Stimulated activated naive CD8-positive, alpha-beta T cell treated with anti-CD3 and anti-CD28 coated beads, Interleukin-15, Interleukin-2, amounts not matched to agents 100 U/mL and 50 U/mL, for 24 hours (primary cell): ENCODE measurements at places on chromosomes 12 and 14.

DNA sequence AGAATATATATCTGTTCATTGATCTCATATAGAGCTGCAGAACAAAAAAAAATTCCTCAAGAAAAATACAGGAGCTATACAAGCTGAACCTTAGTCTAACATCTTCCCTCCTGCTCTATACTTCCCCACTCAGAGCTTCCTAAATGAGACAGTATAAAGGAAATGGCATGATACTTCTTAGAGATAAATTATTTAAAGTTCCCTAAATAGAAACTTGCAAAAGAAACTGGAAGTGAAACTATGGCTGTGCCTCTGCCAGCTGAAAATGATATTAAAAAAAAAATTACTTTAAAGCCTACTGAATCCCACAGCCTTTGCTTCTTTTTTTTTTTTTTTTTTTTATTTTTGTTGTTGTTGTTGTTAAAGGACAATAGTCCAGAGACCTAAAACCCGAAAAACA, 11.6 kb upstream of the NEK9 start:
- no peak for DNase-seq

DNA sequence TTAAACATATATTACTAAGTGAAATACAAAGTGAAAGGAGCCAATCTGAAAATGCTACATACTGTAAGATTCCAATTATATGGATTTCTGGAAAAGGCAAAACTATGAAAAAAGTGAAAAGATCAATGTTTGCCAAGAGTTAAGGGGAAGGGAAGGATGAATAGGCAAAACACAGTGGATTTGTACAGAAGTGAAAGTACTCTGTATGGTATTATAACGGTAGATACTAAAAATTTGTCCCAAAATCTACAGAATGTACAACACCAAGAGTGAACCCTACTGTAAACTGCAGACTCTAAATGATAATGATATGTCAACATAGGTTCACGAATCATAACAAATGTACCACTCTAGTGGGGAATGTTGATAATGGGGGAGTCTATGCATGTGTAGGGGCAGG, 17.8 kb downstream of the EEA1 start:
- no peak for DNase-seq

DNA sequence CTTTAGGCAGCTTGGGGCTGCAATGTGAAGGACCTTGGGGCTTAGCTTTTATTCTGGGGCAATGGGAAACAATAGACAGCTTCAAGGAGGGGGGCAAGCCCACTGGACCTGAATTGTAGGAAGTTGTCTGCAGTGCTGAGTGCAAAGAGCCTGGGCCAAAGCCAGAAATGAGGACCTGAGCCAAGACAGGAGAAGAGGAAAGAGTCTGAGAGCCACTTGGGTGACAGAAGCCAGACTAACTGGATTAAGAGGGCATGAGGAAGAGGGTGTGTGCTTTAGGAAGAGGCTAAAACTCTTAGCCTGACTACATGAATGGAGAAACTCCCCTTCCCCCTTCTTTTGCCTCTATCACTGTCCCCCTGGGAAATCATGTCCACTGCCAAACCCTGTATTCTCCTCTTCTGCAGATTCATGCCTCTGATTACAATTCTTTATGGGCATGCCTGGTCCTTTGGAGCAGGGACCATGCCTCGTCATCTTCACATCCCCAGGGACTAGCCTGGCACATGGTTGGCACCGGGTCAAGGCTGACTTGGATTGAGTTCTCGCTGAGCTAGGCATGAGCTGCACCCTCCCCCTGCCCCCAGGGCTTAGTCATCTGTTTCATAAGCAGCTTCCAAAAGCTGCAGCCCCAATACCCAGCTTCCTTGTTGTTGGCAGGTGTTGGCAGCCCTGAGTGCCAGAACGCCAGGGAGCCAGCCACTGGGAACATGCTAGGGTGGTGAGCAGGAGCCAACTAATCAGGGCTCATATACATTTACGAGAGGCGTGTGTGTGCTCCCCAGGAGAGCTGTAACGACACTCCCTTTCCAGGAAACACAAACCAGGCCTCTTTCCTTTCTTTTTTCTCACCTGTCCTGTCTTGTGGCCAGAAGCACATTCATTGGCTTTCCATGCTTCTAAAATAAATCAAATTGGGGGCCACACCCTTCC, 27.7 kb upstream of the JDP2 start:
- peak; percentile 9 for DNase-seq

GRCh38 chr14:90534091-90534837, 137.4 kb downstream of the CALM1 start:
- no peak for DNase-seq

GRCh38 chr12:68806488-68807237, 1.3 kb upstream of the MDM2 start:
- no peak for DNase-seq

DNA sequence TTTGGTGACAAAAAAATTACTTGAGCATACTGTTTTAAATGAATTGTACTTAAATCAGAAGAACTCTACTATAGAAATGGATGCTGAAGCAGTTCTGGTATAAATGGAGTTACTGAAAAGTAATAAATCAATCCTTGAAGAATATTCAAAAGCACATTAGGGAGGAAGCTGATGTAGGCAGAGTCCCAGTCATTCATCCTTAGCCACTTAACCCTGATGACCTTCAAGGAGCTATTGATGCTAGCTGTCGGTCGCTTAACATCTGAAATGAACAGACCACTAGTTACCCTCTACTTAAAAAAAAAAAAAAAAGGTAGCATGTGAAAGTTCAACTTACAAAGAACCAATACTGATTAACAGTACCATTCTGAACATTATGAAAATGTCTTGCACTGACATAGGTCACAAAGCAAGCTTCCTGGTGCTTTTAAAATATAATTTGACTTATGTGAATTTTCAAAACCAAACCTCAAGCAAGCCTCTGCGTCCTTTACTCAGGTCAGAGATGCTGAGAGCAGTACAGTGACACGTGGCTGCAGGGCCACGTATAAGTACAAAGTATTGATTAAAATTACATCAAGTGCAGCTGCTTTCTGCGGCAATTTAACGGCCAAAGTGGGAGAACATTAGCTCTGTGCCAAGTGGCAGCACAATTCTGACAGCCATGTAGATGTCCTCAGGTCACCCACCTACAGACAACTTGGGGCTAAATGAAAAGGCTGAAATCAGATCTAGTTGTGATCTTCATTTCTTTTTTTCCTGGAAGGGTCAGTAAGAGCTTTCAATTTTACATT, 18.1 kb downstream of the PPM1H start:
- DNase-seq = no peak

DNA sequence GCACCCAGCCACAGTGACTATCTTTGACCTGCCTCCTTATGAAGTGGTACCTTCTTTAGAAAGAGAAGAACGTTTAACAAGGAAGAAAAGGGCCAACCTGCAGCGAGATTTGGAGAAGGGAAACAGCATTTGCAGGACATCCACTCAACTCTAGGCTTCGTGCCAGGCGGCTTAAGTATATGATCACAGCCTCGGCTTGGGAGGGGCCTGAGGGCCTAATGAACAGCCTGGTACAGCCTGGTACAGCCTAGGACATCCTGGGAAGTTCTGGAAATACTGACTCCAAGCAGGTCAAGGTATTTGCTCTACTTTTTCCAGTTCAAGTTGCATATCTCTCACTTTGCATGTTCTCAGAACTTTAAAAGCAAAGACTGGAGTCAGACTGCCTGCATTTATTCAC, 16.1 kb downstream of the HCAR2 start:
- DNase-seq = no peak

DNA sequence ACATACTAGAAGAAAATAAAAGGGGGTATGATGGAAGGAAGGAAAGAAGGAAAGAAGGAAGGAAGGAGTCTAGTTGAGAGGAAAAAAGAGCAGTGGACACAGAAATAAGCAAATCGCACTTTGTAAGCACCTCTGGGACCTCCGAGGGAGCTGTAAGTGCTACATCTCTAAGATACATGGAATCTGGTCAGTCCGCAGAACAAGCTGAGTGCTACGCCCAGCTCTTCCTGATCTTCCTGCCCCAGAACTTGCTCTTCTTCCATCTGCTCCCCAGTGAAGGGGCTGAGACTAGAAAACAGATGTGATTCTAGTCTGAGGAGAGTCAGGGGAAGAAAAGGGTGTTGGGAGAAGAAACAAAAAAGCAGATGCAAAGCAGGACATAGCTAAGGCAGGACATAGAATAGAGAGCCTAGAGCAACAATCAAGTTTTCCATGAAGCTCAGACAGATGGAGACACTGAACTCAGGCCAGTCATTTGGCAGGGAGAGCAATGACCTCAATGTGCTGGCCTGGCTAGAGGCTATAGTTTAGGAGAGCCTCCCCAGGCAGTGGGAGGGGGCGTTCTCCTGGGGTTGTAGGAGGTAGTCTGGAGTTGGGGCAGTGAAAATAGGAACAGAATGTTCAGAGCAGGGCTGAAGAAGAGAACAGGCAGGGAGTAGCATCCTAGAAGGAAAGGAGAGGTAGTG, 1.7 kb upstream of the MFAP5 start:
- DNase-seq = no peak

- peak; percentile 32 for DNase-seq
Observed at GRCh38 chr12:1630133-1630826, 1.2 kb downstream of the WNT5B start.

- DNase-seq = no peak
Observed at GRCh38 chr12:20248646-20249045, 119.7 kb upstream of the PDE3A start.

DNA sequence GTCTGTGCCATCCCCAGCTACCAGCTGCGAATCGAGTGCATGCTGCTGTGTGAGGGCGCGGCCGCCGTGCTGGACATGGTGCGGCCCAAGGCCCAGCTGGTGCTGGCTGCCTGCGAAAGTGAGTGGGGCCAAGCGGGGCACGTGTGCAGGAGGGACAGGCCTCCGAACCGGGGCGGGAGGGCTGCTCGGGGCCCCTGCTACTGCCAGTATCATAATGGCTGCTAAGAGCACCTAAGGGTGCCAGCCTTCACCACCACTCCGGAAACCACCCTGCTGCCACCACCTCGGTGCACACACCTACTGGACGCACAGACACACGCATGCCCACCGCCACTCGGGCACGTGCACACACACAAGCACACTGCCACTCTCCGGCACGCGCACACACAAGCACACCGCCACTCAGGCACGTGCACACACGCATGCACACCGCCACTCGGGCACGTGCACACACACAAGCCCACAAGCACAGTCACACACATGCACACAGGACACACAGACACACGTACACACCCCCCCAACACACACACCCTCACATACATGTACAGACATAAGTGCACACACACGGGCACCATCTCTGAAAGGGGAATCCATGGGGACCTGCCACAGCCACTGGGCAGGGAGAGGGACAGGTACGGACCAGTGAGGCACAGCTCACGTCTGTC, 13.8 kb upstream of the ADSS1 start:
- DNase-seq = no peak

GRCh38 chr12:120710805-120711296, 593 bp downstream of the UNC119B start:
- DNase-seq = peak; percentile 52

GRCh38 chr14:23481362-23481970, 12.0 kb downstream of the NGDN start:
- no peak for DNase-seq

DNA sequence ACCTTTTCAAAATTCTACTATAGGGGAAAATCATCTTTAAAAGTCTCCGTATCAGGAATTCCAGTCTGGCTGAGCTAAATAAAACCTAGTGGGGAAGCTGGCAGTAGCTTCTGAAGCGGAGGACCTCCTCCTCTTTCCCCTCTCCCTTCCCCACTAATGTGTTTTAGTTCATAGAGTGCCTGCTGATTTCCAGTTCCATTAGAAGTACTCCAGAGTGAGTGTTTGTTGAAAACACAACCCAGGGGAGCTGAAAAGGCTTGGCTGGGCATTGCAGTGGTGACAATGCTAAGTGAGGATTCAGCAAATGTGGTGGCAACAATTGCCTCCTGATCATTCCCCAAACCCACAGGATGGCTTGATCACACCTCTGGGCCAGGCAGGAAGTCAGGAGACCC, 144.2 kb upstream of the FRMD6 start:
- DNase-seq = no peak

- no peak for DNase-seq
Observed at GRCh38 chr12:26465419-26466097, 270.2 kb downstream of the SSPN start.

GRCh38 chr12:44385964-44386363, 490.2 kb downstream of the NELL2 start:
- no peak for DNase-seq

DNA sequence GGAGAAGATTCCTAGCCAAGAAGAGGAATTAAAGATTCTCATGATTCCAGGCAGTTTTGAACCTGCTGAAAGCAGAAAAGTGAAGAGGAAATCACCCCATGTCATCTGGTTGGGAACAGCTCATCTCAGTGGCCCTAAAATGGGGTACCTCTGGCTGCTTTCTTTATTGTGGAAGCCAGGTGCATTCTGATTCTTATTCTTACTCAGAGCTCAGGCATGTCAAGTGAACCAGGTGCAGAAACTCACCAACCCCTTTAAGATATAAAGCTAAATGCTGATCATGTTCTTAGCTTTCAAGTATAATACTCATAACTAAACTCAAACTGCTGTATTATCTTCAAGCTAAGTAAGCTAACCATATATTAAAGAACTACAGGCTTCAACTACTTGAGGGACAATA, 253.9 kb upstream of the ARID2 start:
- no peak for DNase-seq
